ENCODE measurements at places on chromosomes 7 and 10.
A peak's percentile ranks its signal among the peaks of the same experiment; 100 is the strongest.

DNA sequence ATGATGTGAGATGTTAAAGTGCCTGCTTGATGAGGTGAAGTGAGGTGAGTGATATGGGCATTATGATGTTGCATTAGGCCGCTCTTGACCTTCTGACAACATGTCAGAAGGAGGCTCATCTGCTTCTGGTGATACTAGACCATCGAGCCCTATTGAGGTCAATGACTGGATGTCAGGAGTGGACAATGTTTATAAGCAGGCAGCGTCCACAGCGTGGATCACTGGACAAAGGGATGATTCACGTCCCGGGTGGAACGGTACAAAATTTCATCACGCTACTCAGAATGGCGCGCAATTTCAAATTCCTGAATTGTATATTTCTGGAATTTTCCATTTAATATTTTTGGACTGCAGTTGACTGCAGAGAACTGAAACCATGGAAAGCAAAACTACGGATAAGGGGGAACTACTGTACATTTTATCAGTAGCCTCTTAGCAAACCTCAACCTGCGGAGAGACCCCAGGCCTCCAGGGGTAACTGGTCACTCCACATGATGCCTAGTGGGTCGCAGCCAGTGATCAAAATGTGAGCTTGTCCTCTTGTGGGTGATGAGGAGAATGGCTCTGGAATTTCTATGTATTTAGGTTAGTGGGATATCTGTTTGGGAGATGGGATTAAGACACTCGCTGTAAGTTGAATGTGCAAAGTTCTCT is 5.7 kb upstream of the ZCCHC24 start:
- no peak for DNase-seq

DNA sequence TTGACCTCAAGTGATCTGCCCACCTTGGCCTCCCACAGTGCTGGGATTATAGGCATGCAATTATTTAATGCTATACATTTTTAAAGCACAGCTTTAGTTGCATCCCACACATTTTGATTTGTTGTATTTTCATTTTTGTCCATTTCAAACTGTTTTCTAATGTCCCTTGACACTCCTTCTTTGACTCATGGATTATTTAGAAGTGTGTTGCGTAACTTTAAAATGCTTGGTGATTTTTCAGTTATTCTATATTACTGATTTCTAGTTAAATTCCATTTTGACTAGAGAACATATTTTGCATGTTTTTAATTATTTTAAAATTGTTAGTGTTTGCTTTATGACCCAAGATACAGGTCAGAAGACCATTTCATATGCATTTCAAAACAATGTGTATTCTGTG is 28.8 kb downstream of the EVX1 start:
- DNase-seq, result no peak

GRCh38 chr7:139451638-139452037 is 31.8 kb downstream of the KLRG2 start:
- no peak for DNase-seq

DNA sequence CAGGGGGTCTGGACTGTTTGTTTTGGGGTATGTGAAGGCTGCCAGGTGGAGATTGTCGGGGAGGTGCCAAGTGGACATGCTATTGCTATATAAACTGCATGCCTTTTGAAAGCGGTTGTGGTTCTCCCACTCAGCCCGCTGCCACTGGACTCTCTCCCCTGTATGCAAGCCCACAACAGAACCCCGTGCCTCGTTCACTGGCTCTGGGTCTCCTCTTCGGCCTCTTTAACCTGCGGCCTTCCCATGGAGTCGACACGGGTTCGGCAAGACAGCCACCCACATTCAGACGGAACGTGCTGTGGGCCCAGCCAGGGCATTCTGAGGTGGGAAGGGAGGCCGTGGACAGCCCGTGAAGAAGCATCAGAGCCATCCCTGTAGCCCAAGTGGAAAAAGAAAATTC is 50.3 kb downstream of the SVIL start:
- no peak for DNase-seq

GRCh38 chr7:22680482-22680911 is 46.5 kb upstream of the IL6 start:
- no peak for DNase-seq

DNA sequence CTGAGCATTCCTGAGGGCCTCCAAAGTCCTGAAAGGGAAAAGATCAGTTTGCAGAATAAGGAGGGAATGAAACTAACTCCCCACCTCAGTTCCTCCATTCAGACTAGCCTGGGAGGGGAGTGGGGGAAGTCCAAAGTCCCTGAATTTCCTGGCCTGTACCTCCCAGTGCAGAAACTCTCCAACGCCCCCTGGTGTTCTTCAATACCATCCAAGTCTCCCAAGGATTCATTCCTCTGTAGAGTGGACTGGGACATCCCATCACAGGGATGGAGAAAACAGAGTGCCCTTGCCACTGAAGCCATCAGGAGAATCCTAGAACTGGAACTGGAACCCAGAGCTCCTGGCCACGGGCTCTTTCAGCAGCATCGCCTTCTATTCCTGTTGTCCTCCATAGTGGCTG is 1.6 kb upstream of the COL13A1 start:
- no peak for DNase-seq

- DNase-seq, result peak; percentile 20
Measured at GRCh38 chr10:24382596-24382978, 173.6 kb downstream of the KIAA1217 start.

DNA sequence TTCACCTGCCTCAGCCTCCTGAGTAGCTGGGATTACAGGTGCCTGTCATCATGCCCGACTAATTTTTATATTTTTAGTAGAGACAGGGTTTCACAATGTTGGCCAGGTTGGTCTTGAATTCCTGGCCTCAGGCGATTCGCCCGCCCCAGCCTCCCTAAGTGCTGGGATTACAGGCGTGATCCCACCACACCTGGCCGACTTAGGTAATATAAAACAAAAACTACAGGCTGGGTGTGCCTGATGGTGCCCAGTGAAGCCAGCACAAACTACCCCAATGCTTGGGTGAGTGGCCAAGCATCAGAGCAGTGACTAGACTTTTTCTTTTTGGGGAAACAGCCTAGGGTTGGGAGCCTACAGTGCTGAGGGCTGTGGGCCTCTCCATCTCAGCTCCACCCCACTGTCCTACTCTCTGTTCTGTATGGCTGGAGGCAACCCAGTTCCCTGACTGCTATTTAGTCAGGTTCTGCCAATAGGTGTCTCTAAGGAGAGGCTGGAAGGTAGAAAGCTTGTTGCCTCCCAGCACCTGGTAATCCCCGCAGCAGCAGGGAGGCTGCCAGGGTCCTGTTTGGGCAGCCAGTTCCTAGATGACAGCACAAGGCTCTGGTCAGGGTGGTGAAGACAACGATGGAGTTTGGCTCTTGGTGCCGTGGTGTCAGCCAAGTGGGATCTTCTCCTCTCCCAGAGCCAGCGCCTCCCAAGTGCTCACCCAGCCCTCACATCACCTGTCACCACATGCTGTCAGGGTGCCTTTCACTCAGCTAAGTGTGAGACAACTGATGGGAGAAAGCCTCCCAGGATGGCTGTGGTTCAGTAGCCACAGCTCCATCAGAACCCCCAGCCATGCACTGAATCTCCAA is 10.4 kb upstream of the NACAD start:
- DNase-seq, result no peak

All from stimulated activated CD4-positive, alpha-beta T cell treated with anti-CD3 and anti-CD28 coated beads, Interleukin-2, amount 100 ng/mL, for 24 hours (primary cell).